ENCODE measurements at places on chromosomes 11 and 22. TPM values are rescaled to one million over a fixed set of nuclear protein-coding genes. Genes with fewer than 3 reads are reported as not detected.

GRCh38 chr11:65821107-65821506, 12.7 kb upstream of the SNX32 start:
- DNase-seq: no peak
- peaks cover 29% of the 10 kb centered on the region for H3K4me1 ChIP-seq
- H3K4me3 ChIP-seq: no peak overlapping the region

- H3K36me3 ChIP-seq: no peaks in the 10 kb centered on the region
- no peak for DNase-seq
- no peak overlapping the region for H3K4me3 ChIP-seq
- H3K27ac ChIP-seq: no peak overlapping the region
- no peaks in the 10 kb centered on the region for H3K27me3 ChIP-seq
Observed at GRCh38 chr11:12771875-12772274, 97.7 kb downstream of the TEAD1 start.

DNA sequence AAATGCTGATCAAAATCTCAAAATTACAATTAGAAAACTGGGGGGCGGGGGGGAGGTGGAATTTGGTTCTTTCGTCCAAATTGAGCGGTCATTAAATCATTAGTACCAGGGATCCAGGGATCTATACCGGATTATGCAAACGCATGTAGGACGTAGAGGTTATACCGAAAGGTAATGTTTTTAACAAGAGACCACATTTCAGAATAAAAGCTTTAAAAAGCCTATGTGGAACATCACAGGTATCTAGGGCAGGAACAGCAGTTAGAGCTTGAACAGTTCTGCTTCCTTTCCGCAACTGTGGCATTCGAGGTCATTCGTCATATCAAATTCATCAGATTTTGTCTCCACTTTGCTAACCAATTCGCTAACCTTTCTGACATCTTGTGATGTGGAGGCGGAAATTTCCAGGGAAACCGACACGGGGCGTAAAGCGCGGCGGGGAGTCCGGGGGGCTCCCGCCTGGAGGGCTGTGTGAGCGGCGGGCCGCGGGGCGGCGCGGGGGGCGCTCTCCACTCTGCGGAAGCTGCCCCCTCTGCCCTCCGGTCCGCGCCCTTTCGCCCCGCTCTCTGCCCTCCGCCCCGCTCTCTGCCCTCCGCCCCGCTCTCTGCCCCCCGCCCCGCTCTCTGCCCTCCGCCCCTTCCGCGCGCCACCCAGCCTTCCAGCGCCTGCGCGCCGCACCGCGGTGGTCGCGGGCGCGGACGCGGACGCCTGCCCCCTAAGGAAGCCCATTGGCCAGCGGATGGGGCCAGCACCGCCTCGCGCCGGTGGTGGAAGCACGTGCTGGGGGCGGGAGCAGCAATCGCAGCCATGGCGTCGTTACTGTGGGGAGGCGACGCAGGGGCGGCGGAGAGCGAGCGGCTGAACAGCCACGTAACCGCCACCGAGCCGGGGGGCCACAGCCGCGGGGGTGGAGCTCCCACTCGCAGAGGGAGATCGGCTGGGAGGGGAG, at the start of gene DDX25:
Gene DDX25 (plus strand): TSS at position 798 of the 949 bp plus-strand sequence. CDS start 10 bp downstream, at position 808.
- peak; percentile 85 for DNase-seq
- peaks cover 41% of the 10 kb centered on the region for H3K4me1 ChIP-seq

- peaks cover 28% of the 10 kb centered on the region for H3K4me1 ChIP-seq
- no peak overlapping the region for H3K4me3 ChIP-seq
- peaks cover 68% of the 10 kb centered on the region for H3K36me3 ChIP-seq
- H3K27me3 ChIP-seq: no peaks in the 10 kb centered on the region
- no peak overlapping the region for H3K27ac ChIP-seq
Observed at GRCh38 chr11:65400307-65401072, 14.1 kb downstream of the FRMD8 start.

DNA sequence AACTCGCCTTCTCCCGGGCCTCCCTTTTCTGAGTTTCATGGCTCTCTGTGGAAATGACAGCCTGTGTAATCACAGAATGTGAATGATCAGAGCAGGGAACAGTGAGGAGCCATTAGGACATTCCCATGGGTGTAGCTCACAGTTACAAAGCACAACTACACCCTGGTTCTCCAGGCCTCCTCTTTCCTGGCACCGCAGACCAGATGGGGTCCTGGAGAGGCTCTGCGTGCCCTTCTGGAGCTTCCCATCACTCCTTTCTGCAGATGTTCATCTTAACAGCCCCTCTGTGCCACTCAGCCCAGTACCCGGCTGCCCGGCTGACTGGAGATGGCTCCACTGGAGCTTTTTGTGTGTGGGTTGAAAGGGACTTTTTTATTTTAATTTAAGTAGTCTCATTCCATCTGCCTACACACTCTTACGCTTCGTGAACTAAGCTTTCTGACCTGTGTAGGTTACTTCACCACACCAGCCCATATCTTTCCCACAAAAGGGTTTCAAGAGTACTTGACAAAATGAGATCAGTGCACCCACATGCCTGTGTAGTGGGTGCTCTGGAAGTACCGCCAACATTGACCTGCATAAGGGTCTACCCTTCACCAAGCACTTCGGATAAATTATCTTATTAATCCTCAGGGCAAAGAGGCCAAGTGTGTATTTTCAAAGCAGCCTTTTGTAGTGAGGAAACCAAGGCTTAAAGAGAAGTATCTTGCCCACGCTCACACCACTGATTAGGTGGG, 29.8 kb downstream of the SREBF2 start:
- peaks cover 10% of the 10 kb centered on the region for H3K36me3 ChIP-seq
- H3K4me1 ChIP-seq: peaks cover 83% of the 10 kb centered on the region
- DNase-seq: peak; percentile 81
- no peak overlapping the region for H3K4me3 ChIP-seq

GRCh38 chr22:50460938-50461337, 13.9 kb downstream of the SBF1 start:
- no peak overlapping the region for H3K27ac ChIP-seq
- no peak for DNase-seq
- no peaks in the 10 kb centered on the region for H3K27me3 ChIP-seq

Gene SEPTIN3
- 0.17 TPM for total RNA-seq

GRCh38 chr11:7251487-7251835, 243 bp upstream of the SYT9 start:
- peaks cover 21% of the 10 kb centered on the region for H3K27me3 ChIP-seq
- H3K4me3 ChIP-seq: peak overlapping the region; percentile 40
- H3K4me1 ChIP-seq: peaks cover 18% of the 10 kb centered on the region
- no peaks in the 10 kb centered on the region for H3K36me3 ChIP-seq
- DNase-seq: no peak

- no peaks in the 10 kb centered on the region for H3K27me3 ChIP-seq
- H3K4me1 ChIP-seq: peaks cover 66% of the 10 kb centered on the region
- no peaks in the 10 kb centered on the region for H3K36me3 ChIP-seq
Observed at GRCh38 chr11:77820565-77821348, at the start of the genes AAMDC and RSF1. AAMDC (plus strand) TSS chr11:77821144; CDS start chr11:77842497, 21,353 bp downstream. RSF1 (minus strand) TSS chr11:77820722; CDS start chr11:77820714, 8 bp downstream.
